ENCODE measurements at places on chromosomes 2 and 18.

GRCh38 chr18:24995056-24995455 lies 356.9 kb downstream of the ZNF521 start:
- DNase-seq = no peak

DNA sequence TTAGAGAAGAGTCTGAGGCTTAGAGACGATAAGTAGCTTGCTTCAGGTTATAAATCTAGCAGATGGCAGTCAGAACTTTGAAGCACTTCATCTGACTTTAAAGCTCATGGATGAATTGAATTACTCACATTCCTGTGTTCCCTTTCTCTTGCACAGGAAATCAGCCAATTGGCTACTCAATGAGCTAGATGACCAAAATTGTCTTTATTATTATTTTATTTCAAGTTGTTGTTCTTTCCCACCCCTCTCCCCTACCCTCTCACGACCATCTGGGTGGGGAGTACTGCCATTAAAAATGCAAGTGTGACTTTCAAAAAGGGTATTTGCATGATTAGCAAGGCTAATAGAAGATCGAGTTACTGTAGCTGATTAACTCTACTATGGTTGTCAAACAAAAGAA lies 491.1 kb downstream of the NR4A2 start:
- peak; percentile 50 for DNase-seq

- no peak for DNase-seq
Observed at GRCh38 chr2:172082944-172083627, 2.2 kb upstream of the DLX1 start.

DNA sequence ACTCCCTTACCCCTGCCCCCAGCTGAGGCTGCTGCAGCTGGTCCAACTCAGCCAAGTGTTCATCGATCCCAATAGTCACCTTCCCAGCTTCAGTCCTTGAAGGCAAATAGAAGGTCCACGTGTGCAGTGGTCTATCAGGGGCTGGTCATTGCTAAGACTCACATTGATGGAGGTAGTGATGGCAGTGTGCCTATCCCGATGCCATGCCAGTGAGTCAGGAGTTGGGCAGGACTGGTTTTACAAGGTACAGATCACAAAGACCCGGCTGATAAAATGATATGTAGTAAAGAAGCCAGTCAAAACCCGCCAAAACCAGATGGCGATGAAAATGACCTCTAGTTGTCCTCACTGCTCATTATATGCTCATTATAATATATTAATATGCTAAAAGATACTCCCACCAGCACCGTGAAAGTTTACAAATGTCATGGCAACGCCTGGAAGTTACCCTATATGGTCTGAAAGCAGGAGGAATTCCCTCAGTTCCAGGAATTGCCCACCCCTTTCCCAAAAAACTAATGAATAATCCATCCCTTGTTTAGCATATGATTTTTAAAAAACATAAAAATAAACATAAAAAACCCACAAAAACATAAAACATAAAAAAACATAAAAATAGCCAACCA lies 2.9 kb upstream of the C2orf80 start:
- no peak for DNase-seq

GRCh38 chr2:160214461-160215445 lies 14.7 kb upstream of the ITGB6 start:
- no peak for DNase-seq

DNA sequence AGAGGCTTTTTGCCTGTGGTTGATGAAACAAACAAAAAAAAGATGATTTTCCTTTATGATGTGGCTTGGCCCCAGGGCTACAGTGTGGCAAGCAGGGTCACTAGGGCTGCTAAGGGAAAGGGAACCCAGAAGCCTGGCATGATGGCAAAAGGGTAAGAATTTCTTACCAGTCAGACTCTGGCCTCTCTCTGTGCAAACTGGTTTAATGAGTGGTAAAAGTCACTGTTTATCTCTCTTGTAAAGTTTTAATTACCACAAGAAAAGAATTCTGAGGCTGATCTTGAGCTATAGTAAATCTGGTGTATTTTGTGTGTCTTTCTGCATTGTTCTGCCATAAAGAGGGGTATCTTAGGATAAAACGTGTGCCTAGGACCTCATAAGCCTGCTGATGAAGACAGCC lies 275.4 kb downstream of the STK39 start:
- DNase-seq = no peak

- DNase-seq = no peak
Observed at GRCh38 chr2:158217593-158217992, 115.9 kb downstream of the UPP2 start.

DNA sequence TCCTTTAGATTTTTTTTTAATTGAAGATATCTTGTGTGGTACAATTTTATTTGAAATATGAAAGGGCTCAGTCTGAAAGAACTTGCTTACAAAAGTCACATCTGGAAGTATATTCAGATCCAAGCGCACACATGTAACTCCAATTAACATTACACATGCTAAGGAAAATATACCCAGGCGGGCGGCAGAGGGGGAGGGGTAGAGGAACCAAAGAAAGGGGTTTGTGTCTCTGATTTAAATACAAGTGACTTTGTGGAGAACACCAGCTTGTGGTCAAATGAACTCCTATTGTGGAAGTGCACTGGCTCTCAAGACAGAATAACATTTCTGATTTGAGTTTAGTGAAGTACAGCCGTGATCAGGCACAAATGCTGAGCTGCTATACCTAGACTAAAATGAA lies 280.2 kb upstream of the SOX11 start:
- DNase-seq = no peak

DNA sequence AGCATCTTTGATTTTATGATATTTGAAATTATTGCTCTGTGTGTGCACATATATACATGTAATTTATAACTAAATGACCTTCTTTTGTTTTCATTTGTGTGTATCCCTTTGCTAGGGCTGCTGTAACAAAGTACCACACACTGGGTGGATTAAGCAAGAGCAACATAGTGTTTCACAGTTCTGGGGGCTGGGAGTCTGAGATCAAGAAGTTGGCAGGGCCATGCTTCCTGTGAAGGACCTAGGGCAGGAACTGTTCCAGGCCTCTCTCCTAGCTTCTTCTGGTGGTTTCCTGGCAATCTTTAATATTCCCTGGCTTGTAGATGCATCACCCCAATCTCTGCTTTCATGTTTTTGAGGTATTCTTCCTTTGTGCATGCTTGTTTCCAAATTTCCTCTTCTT lies 1043.9 kb downstream of the TSN start:
- DNase-seq = no peak

GRCh38 chr2:236607471-236608187 lies 38.0 kb downstream of the ACKR3 start:
- no peak for DNase-seq

DNA sequence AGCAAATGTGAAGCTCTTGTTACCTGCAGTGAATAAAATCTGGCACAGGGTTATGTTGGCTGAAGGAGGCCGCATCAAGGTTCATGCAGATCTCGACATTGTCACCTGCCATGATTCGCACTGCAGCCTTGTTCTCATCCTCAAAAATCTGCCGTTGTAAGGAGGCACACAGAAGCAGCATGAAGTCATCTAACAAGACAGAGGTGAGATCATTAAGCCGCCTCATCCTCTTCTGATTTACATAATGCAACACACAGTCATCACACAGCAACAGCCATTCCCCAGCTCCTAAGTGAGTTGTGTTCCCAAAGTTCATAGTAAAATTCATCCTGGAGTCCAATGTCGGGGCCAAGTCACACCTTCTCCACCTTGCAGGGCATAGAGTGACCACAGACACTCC lies 232.1 kb downstream of the NAPG start:
- no peak for DNase-seq

- DNase-seq = no peak
Observed at GRCh38 chr2:234747032-234747431, 204.8 kb upstream of the SH3BP4 start.

DNA sequence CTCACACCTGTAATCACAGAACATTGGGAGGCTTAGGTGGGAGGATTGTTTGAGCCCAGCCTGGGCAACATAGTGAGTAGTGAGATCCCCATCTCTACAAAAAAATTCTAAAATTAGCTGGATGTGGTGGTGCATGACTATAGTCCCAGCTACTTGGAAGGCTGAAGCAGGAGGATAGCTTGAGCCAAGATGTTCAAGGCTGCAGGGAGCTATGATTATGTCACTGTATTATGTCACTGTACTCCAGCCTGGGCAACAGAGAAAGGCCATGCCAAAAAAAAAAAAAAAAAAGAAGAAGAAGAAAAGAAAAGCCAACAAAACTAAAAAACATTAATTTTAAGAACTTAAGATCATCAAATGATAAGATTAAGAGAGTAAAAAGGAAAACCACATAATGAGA lies 17.4 kb upstream of the NCOA1 start:
- DNase-seq = no peak

DNA sequence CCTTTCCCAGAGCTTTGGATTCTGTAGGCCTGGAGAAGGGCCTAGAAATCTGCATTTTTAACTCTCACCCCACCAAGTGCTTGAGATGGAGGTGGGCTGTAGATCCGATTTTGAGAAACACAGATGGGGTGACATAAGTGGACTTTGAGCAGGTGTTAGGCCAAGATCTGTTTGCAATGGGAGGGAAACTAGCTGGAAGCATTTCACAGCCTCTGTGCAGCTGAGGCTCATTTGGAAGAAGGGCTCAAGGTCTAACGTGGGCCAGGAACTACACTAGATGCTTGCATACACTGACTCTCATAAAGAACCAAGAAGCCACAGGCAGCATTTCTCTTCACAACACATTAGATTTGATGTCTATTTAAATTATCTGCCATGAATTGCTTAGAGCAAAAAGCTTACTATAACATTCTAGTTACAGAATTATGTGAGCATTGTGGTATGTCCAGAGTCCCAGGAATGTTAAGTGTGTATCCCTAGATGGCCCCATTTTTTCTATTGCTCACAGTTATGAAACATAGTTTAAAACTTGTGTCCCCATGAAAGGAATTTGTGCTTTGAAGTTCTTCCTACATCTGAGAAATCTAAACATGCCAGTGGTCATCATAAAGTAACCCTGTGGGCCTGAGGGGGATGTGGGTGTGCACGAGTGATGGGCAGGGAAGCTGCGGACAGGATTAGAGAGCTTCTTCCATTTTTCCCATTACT lies 77.2 kb downstream of the CD28 start:
- peak; percentile 15 for DNase-seq

DNA sequence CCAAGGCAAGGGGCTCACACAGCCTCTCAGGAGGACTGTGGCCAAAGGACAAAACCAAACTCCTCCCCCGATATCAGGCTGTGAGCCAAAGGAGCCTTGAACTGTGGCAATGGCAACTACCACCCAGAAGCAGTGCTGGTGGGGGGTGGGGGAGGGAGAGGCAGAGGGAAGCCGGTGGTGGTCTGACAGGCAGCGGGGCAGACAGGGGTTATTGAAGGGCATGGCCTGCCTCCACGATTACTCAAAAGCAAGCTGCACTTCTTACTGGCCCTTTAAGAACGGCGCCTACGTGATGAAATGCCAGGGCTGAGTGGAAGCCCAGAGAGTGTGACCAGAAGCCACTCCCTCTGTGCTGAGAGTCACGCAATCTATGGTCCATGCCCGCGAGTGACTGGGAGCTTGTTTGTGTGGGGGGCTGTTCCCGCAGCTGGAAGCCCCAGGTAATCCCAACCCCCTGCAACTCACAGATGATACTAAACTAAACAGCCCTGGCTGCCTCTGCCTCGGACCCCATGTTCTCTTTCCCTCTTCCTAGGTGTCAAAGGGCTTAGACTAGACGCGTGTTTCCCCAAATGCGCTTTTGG lies 128.2 kb upstream of the CXCR4 start:
- DNase-seq = peak; percentile 2

DNA sequence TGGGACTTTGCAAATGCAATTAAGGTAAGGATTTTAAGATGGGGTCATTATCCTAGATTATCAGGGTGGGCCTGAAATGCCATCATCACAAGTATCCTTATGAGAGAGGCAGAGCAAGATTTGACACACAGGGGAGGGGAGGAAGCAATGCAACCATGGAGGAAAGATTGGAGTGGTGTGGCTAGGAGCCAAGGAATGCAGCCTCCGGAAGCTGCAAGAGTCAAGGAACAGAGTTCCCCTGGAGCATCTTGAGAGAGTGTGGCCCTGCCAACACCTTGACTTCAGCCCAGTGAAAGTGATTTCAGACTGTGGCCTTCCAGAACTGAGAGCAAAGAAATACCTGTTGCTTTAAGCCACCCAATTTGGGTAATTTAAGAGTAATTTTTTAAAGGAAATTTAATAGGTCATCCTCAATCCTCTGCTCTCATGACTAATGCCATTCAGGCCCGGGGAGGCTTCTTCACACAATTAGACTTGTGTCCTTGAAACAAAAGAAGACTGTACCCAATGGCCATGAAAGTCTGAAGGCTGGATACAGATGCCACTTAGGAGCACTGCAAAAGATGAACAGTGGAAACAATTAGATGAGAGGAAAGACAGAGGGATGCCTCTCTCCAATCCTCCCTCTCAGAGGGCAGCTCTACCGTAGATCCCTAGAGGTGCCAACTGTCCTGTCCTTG lies 250.3 kb upstream of the ID2 start:
- DNase-seq = no peak

GRCh38 chr2:222891890-222892289 lies 31.1 kb downstream of the ACSL3 start:
- no peak for DNase-seq

DNA sequence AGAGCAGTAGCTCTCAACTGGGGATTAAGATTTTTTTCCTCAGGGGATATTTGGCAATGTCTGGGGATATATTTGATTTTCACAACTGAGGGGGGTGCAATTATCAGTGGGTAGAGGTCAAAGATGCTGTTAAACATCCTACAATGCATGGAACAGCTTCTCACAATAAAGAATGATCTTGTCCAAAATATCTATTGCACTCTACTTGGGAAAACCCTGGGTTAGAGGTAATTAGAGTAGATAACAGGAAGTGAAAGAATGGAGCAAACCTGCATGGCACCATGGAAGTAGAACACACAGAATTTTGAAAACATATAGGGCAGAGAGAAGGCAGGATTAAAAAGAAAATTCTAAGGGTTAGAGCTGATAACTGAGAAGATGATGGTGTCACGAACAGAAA lies 26.4 kb upstream of the PPM1B start:
- DNase-seq = no peak

DNA sequence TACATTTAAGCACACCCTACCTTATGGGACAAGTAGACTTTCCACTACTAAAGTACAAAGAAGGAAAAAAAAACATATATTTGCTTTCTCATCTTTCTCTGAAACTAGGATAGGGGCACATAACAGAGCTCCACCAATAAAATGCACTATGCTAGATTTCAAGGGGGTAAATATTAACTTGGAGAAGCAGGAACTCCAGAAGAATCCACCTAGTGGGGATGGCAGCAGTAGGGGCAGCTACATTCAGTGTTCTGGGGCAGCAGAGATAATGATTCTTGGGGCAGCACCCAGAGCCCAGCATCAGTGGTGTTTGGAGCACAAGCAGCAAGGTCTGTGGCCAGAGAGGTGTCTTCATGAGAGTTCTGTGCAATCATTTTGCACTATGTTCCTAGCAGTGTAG lies 64.7 kb downstream of the DTNB start:
- DNase-seq = no peak

GRCh38 chr2:82839036-82839435 lies 1620.0 kb downstream of the SUCLG1 start:
- no peak for DNase-seq

GRCh38 chr2:72051971-72052505 lies 95.6 kb downstream of the CYP26B1 start:
- no peak for DNase-seq

- peak; percentile 59 for DNase-seq
Observed at GRCh38 chr18:13221869-13222855, 3.6 kb downstream of the LDLRAD4 start.
